Stimulated activated CD8-positive, alpha-beta memory T cell treated with anti-CD3 and anti-CD28 coated beads, Interleukin-4, amount 100 ng/mL, for 1 hour (primary cell): ENCODE measurements at places on chromosomes 6 and 20.

DNA sequence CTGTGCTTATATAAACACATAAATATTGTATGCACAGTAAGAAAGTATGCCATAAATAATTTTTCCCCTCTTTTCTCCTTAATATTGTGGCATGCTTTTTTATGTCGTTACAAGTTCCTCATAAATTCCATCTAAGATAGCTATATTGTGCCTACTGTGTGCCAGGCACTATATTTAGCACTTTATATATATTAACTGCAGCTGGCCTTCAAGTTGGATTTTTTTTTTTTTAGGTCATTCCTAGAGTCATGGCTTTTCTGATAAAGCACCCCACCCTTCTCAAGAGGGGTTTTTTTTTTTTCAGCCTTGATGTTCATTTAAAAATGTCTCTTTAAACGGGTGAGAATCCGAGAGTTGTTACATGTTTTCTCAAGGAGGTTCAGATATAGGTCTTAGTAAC is 42.8 kb upstream of the RNF8 start:
- no peak for DNase-seq

DNA sequence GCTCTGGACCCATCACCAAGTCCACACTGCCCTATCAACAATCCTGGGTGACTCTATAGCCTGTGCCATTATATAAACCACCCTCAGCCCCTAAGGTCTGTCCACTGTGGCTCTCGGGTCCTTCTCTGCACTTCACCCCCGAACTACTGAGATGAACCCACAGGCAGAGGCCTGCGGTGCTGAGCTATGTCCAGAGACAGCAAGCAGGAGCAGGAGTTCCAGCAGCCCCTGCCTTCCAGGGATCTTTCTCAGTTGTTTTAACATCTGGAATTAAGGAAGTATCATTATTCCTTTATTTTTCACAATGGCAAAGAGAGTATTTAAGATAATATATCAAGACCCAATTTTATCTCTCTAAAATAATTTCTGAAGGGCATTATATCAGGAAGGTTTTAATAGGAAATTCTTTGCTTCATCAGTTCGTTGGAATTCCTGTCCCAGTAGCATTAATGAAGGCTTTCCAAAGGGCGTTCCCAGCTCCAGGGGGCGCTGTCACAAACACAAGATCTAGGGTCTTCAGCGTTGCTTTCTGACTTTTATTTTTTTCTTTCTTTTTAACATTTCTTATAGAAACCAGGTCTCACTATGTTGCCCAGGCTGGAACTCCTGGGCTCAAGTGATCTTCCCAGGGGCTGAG is 27.3 kb downstream of the RRBP1 start:
- no peak for DNase-seq

GRCh38 chr20:31485450-31486339 is 10.6 kb downstream of the REM1 start:
- no peak for DNase-seq

DNA sequence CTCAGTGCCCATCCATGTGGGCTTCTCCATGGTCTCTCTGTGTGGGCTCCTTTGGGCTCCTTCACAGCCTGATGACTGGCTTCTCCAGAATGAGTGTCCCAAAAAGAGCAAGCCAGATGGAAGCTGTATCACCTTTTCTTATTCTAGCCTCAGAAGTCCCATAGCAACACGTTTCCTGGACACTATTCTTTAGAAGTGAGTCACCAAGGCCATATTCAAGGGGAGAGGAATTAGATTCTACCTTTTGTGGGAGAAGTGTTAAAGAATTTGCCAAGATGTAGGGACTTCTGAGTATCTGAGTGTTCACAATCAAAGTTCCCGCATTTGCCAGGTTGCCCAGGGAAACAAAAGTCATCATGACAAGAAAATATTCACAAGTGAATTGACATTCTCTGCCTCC is 20.7 kb upstream of the TBC1D22B start:
- no peak for DNase-seq

- no peak for DNase-seq
Observed at GRCh38 chr6:168525114-168525513, 84.1 kb downstream of the SMOC2 start.

DNA sequence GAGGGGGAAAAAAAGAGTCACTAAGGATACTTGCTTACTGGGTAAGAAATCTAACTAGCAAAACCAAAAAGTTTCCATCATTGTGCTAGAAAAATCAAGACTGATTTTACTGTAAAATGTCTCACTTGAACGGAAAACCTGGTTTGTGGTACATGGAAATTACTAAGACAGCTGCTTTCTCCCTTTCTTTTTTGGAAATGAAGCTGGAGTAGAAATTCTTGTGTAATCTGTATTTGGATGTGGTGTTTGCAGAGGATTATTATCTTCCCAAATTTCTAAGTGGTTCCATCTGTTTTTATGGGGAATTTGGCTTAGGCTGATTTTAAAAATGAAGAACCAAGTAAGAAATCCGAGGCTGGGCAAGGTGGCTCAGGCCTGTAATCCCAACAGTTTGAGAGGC is 20.4 kb downstream of the EPB41L2 start:
- DNase-seq: no peak

DNA sequence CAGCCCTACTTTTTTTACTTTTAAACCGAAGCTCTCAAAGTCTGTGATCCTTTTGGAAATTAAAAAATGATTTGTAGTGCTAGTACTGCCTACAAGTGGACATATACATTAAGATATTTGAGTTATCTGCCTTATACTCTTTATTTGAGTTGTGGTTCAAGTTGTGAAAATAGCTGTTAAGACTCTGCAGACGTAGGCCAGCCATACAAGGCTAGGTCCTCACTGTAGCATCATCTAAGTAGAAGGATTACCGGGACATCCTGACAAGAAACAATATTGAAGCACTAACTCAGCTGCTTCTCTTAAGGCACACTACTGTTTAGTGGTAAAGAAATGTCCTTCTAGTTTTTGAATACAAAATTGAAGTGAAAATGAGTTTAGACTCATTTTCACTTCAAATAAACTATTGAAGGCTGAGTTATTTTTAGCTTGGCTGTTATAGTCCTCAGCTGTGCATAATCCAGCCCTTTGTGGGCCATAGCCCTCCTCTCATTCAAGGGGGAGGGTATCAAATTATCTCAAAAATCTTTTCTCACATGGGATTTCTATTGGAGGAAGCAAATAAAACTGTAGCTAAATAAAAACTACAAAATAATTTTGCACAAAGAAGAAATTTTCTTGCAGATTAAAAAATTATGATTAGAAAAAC is 68.1 kb downstream of the JAG1 start:
- DNase-seq: no peak

- DNase-seq: no peak
Observed at GRCh38 chr6:24231438-24231977, 105.5 kb downstream of the NRSN1 start.

GRCh38 chr6:111979633-111980032 is 74.3 kb upstream of the CCN6 start:
- DNase-seq: no peak

- DNase-seq: no peak
Observed at GRCh38 chr6:16374461-16375200, 136.2 kb downstream of the GMPR start.

- DNase-seq: no peak
Observed at GRCh38 chr6:124463271-124463670, 499.0 kb upstream of the RNF217 start.

DNA sequence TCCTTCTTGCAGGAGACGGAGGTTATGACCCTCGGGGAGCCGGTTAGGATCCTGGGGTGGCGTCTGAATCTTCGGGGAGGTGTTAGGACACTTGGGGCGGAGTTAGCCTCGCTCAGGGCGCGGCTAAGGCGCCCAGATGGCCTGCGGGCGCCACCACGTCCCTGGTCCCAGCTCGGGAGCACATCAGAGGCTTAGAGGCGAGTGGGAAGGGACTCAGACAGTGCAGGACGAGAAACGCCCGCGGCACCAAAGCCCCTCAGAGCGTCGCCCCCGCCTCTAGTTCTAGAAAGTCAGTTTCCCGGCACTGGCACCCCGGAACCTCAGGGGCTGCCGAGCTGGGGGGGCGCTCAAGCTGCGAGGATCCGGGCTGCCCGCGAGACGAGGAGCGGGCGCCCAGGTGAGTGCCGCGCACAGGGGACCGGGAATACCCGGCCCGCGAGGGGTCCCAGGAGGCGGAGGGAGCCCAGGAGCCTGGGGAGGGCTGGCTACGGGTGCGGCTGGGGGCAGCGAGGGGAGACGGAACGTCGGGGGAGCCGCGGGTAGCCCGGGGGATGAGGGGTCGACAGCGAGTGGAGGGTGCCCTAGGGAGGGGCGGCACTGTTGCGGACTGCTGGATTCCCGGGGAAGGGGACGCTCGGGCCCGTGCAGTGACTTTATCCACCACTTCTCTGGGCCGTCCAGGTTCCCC is at the start of gene HCK:
HCK (plus strand) TSS at position 153 of the 688 bp plus-strand sequence.
- no peak for DNase-seq

- no peak for DNase-seq
Observed at GRCh38 chr20:22823119-22823518, 212.0 kb upstream of the SSTR4 start.

DNA sequence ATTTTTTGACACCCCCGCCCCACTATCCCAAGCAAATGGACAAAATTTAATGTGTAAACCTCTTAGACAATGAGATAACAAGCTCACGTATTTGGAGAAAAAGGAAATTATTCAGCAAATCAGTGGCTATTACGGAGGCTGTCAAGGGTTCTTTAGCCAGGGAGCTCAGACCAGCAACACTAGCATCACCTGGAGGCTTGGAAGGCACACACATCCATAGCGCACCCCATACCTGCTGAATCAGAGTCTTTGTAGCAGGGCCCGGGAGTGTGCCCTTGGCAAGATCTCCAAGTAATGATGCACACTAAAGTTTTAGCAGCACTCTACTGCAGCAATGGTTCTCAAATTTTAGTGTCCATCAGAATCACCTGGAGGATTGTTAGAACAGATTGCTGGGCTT is 223.2 kb upstream of the BTBD3 start:
- no peak for DNase-seq

- no peak for DNase-seq
Observed at GRCh38 chr20:18985551-18985950, 172.0 kb downstream of the SCP2D1 start.

DNA sequence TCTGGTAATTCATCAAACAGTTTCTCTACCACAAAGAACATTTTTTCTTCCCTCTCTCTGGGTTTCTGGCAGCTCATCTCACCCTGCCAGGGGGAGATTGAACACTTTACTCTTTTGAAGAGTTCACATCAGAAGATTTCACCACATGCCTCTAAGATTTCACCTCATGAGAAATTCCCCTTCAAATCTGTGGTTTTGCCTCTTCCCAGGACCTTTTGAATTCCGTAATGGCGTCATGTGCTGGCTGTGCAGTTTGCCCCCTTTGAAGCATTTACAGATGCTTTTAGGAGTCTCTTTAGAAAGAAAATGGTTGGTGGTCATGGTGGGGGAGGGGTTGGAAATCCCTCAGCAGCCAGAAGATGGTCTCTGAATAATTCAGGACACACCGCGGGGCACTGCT is 486.1 kb downstream of the QKI start:
- no peak for DNase-seq

DNA sequence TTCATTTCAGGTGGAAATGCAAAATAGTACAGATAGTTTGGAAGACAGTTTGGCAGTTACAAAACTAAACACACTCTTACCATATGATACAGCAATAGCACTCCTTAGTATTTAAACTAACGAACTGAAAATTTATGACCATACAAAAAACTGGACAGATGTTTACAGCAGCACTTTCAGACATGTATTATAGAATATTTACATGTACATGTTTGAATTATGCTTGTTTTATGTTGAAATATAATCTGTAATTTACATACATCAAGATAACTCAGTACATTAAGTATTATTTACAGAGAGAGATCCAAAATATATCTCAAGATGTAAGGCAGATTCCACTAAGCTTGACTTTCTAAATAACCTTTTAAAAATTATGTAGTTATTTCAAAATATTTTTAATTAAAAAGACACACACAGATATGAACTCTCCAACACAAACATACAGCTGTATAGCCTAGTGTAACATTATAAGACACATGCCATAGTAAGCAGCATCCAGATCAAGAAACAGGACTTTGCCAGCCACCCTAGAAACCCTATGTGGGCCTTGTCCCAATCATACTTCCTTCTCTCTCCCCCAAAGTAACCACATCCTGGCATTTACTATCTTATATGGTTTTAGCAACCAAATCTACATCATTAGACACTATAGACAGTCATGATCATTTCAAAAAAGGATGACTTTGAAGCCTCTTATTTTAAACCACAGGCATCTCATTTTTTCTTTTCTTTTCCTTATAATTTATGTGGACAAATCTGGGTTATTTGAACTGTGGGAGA is 82.2 kb downstream of the MAN1A1 start:
- DNase-seq: no peak

DNA sequence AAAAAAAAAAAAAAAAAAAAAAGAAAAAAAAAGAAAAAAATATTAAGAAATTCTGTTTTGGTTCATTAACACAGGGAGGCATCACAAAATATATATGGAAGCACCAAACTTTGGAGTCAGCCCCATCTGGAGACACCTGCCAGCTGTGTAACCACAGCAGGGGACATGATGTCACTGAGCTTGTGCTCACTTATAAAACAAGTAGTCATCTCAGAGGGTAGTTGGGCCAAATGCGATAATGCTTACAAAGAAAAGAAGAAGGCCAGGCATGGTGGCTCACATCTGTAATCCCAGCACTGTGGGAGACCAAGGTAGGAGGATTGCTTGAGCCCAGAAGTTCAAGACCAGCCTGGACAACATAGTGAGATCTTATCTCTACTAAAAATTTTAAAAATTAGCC is 1.1 kb upstream of the BNIP5 start:
- no peak for DNase-seq

- DNase-seq: no peak
Observed at GRCh38 chr6:68632734-68633133, 2.3 kb upstream of the ADGRB3 start.

DNA sequence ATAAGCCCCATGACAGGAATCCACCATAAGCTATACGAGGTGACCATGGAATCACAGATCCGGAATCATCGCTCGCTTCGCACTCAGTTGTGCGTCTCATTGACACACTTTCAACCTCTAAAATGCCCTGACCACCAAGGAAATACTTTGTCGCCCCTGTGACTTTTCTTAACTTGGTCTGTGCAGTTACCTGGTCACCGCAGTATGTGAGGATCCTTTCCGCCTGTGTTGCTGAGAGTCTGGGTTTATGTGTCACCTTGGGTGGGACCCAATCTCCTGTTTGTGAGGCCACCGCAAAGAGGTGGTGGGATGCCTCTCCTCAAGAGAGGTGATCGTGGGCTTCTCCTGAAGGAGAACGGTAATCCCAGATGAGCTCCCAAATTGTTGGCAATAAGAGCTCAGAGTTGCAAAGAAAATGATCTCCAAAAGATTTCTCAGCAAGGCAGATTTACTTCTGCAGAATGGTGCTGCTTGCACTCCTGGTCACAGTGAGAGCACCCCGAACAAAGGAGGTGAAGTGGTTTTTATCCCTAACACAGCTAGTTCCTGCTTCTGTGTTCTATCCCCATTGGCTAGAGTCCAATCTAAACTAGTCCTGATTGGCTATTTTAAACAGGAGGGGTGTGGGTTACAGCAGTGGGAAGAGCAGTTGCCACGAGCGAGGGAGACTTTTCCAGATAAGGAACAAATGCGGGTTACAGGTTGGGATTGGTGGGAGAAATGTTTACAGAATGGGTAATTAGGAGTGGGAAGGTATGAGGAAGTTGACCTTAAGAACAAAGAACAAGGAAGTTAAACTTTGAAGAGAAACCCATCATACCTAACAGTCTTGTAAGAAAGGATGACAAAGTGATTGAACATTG is 9.1 kb upstream of the ZNFX1 start:
- no peak for DNase-seq
